Stimulated activated CD4-positive, alpha-beta T cell treated with anti-CD3 and anti-CD28 coated beads, TNF-alpha, amount 100 ng/mL, for 48 hours (primary cell): ENCODE measurements at places on chromosomes 5 and 9.

DNA sequence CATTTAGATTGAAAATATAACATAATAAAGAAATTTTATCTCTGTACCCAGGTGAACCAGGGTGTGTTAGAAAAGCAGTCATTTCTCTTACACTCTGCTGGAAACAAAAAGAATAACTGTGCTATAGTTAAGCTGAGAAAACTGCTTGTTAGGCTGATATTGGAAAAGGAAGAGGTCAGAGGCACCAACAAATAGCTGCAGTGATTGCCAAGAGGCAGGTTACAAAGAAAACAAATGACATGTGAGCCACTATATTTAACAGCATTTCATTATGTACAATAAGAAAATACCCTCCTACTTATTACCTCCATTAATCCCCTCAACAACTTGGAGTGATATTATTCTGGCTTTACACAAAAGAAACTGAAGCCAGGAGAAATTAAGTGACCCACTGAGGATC is 607.9 kb upstream of the TLE4 start:
- no peak for DNase-seq

DNA sequence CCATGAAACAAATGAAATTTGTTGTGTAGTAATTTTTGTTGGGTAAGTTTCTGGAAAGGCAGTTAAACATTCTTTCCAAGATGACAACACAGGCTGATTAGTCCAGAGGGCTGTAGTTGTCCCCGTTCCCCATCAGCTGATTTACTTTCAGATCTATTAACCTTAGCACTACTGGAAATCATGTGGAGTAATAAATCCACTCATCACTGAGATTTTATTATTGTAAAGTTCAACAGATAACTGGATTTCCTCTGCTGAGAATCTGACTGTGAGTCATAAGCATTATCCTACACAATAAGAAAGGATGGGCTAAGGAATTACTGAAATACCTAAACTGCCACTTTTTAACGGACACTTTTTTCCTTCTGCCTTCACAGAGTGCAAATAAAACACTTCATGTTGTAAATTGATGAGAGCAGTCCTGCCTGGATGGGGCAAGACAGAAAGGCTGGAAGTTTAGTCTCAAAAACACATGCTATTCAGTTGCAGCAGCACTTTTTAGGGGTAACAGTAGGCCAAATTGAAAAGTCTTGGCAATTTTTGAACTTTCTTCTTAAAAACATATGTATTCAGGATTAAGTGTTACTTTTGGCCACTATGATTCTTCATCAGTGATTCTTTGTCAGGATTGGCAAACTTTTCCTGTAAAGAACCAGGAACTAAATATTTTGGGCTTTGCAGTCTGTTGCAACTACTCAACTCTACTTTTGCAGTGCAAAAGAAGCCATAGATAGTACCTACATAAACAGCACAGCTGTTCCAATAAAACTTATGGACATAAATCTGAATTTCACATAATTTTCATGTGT is 7.0 kb downstream of the STOM start:
- DNase-seq = no peak

GRCh38 chr9:137138058-137138721 is 764 bp upstream of the GRIN1 start:
- no peak for DNase-seq

GRCh38 chr9:99020786-99021436 is 77.2 kb downstream of the COL15A1 start:
- no peak for DNase-seq

DNA sequence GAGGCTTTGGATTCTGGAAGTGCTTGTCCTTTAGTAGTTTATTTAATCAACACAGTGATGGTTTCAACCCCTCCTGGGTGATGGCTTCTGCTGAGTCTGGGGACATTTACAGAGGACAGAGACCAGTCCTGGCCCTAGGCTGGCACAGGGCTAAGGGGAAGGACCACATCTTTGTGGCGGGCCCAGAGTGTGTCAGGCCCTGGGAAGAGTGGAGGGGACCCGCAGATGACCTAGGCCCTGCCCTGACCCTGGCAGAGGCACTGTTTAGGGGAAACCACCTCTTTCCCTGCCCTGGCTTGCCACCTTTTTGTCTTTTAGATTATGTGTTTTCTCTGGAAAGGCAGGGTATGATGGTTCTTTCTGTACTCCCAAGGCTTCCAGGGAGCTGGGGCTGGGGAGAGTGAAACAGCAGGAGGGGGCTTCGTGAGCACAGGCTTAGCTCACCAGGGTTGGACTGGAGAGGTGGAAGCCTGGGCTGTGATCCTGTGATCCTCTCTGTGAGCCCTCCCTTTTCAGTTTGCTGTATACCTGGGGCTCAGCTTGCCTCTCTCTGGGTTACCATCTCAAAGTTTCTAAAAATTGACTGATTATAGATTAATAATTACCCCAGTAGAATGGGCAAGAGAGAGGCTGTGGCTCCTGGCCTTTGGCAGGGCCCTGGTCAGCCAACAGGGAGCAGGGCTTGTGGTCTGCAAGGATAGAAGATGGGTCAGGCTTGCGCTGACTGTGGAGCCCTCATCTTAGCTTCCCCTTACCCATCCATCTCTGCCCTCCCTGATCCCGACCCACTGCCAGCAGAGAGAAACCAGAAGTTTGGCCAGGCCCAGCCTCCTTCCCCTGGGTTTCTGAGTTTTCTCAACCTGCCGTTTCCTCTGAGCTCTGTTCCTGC is 1.7 kb upstream of the SYNPO start:
- DNase-seq = no peak

GRCh38 chr9:129775448-129775798 is 22.6 kb upstream of the PTGES start:
- DNase-seq = no peak

DNA sequence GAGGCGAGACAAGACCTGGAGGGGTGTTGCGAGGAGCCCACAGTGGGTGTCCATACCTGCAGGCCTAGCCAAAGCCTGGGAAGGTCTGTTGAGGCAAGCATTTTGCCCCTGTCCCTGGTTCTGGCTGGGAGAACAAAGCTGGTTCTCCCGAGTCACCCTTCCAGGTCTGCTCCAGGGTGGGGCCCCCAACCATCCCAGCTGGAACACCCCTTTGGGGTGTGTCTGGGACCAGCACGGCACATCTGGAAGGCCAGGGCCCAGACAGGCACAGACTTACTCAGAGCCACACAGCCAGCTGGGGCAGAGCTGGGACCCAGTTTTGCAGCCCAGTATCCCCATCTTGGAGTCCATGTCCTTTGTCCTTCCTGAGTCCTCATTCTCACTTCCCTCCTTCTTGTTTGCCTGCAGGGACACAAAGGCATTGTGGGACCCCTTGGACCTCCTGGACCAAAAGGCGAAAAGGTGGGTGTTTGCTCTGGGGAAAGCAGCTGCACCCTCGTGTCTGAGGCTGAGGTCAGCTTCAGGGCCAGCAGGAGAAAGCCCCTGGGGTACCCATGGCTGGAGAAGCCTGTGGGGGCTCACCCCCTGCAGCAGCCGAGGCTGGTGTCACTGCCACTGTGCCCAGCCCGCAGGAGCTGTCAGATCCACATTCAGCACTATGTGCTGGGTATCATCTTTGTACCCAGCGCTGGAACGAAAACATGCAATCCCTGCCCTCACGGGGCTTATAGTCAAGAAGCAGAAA is 38.4 kb upstream of the ORM1 start:
- DNase-seq = no peak

DNA sequence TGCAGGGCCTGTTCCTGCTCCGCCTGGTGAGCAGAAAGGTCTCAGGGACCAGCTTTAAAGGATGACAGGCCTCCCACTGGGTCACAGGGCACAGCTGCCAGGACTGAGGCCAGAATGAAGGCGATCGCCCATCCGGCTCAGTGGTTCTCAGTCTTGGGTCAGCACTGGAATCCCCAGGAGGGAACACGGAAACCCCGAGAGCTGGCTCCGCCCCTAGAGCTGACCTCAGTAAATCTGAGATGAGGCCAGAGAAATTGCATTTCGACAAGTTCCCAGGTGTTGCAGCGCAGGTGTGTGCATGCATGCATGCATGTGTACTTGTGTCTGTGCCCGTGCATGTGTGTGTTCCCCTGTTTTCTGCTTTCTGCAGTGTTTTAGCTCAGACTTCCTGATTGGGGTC is 47.2 kb upstream of the KCNMB1 start:
- no peak for DNase-seq

DNA sequence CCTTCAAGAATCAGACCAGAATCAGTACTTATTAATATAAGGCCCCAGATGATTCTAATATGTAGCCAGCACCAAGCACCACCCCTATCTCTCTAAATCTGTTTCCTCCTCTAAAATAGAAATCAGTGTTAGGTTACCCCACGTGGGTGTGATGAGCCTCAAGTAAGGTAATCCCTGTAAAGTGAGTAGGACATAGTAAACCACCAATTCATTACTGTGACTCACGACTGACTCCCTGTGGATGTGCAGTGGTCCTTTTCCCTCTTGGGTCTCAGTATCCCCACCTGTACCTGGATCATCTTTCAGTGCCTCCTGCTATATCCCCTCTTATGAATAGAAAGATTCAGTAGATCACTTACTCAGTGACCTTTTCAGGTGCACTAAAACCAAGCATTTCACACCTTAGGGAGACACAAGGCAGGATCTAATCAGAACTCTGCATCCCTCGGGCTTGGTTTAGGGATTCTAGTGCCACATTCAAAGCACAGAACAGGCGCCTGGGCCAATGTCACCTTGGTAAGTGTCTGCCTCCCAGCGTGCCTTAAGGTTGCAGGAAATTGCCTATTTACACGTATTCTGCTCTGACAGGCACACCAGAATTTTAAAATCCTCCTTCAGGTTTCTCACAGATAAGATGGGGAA is 12.2 kb upstream of the ALDH1B1 start:
- no peak for DNase-seq

- DNase-seq = no peak
Measured at GRCh38 chr9:131668057-131668438, 71.8 kb downstream of the RAPGEF1 start.

- DNase-seq = no peak
Measured at GRCh38 chr5:96297867-96298266, 135.2 kb downstream of the PCSK1 start.

- DNase-seq = no peak
Measured at GRCh38 chr5:150159741-150160179, 4.1 kb upstream of the PDGFRB start.
